Mesenchymal stem cell (in vitro differentiated cells and primary cell): ENCODE measurements at places on chromosomes 11 and 22.

DNA sequence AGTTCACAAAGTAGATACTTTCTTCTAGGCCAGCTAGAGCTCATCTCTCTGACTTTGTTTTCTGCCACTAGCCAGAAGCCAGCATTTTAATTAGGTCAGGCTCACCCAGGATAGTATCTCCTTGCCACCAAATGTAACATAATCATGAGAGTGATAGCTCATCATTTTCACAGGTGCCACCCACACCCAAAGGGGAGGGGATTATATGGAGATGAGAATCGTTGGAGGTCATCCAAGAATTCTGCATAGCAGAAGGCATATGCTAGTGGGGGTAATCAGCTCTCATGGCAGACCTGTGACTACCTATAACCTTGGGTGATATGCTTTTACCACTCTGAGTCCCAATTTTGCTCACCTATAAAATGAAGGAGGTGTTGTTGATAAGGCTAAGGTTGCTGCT, 523.0 kb downstream of the METTL15 start:
- no peaks in the 10 kb centered on the region for H3K4me1 ChIP-seq
- H3K36me3 ChIP-seq, result no peaks in the 10 kb centered on the region
- no peak overlapping the region for H3K4me3 ChIP-seq
- no peaks in the 10 kb centered on the region for H3K27me3 ChIP-seq
- no peak for DNase-seq

DNA sequence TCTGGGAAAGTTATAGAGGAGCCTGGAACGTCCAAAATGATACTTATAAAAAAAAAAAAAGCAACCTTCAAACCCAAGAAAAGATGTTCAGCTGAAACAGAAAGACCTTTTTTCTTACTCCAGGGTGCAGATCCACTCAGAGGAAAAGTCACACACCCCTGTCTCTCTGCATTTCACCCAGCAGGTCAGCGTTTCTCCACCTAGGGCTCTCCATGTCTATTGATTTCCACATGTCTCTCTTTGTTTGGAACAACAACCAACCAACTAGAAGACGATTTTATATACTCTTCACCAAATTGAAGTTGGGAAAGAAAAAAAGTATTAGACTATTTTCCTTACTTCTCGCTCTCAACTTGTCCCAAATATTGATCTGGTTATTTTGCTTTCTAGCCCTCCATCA, 42.2 kb upstream of the BLID start:
- peak overlapping the region; percentile 61 for H3K27ac ChIP-seq
- no peak for DNase-seq
- peaks cover 4% of the 10 kb centered on the region for H3K36me3 ChIP-seq
- no peaks in the 10 kb centered on the region for H3K27me3 ChIP-seq
- H3K4me3 ChIP-seq, result peak overlapping the region; percentile 68

- no peak overlapping the region for H3K27ac ChIP-seq
- peak overlapping the region; percentile 34 for H3K4me3 ChIP-seq
- H3K36me3 ChIP-seq, result no peaks in the 10 kb centered on the region
- H3K4me1 ChIP-seq, result peaks cover 14% of the 10 kb centered on the region
- no peak for DNase-seq
Observed at GRCh38 chr11:64342869-64343745, 3.1 kb downstream of the CCDC88B start.

GRCh38 chr11:91563176-91563575, 661.4 kb upstream of the FAT3 start:
- no peak for DNase-seq
- no peaks in the 10 kb centered on the region for H3K27me3 ChIP-seq
- no peaks in the 10 kb centered on the region for H3K4me1 ChIP-seq
- no peak overlapping the region for H3K27ac ChIP-seq
- H3K4me3 ChIP-seq, result no peak overlapping the region

DNA sequence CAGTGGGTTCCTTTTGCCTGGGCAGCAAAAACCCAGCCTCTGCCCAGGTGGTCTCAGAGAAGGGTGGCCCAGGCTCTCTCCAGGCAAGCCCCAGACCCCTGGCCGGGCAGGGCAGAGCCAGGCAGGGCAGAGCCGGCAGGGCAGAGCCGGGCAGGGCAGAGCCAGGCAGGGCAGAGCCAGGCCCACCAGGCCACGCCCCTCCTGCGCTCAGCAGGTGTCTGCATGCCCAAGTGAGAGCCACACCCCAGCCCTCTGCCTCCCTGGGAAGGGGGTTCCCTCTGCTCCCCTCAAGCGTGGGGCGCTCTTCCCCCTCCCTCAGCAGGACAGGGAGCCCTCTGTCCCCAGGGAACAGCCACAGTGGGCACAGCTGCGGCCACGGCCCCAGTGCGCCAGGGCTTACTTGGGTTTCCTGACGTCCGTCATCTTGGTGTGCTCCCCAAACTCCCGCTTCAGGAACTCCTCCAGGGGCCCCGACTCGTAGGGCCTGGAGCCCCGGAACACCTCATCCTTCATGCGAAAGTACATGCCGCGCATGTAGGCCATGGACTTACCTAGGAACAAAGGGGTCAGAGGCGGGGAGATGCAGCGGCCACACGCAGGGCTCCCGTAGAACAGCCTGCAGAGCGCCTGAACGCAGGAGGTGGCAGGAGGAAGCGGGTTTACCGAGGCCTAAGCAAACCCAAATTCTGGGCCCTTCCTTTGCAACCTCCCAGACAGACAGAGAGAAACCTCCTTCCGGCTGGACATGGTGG, 10.1 kb upstream of the BAIAP2L2 start:
- H3K27me3 ChIP-seq, result no peaks in the 10 kb centered on the region
- H3K36me3 ChIP-seq, result peaks cover 18% of the 10 kb centered on the region
- peak overlapping the region; percentile 16 for H3K4me3 ChIP-seq
- no peak overlapping the region for H3K27ac ChIP-seq
- H3K4me1 ChIP-seq, result peaks cover 18% of the 10 kb centered on the region

DNA sequence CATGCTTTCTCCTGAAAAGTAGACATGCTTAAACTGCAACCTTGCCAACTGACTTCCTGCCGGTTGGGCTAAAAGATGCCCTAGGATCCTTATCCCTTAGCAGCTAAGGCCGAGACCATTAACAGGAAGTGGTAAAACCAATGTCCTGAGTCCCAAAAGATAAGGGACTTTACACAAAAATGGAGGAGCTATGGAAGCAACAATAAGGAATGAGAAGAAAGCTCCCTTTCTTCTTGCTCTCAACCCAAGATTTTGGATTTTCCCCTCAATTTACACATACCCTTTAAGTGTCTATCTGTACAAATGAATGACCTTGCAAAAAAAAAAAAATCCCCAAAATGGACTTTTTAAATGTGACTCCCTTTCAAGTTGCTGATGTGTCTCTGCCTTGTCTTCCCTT, 11.1 kb downstream of the MRPL17 start:
- no peak overlapping the region for H3K4me3 ChIP-seq
- no peak for DNase-seq
- H3K4me1 ChIP-seq, result no peaks in the 10 kb centered on the region
- no peak overlapping the region for H3K27ac ChIP-seq
- no peaks in the 10 kb centered on the region for H3K27me3 ChIP-seq

- H3K4me3 ChIP-seq, result no peak overlapping the region
- no peaks in the 10 kb centered on the region for H3K27me3 ChIP-seq
- no peak overlapping the region for H3K27ac ChIP-seq
- no peaks in the 10 kb centered on the region for H3K4me1 ChIP-seq
Observed at GRCh38 chr22:41870786-41871185, 37.9 kb downstream of the SREBF2 start.

DNA sequence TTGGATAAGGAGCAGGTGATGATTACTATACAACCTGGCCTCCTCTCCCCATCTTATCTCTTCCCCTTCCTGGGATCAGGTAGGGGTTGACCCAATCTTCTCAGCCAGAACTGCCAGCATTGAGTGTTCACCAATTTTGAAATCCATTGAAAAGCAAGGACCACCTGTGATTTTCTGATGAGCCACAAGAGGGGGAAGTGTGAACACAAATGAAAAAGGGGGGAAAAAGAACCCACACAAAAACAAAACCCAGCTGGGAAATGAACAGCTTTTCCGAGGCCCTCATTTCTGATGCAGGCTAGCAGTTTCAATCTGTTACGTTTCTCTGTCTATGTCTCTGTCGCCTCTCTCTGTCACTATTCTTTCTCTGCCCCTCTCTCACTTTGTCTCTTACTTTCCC, 161.9 kb downstream of the INSC start:
- no peaks in the 10 kb centered on the region for H3K36me3 ChIP-seq
- H3K4me3 ChIP-seq, result no peak overlapping the region
- peaks cover 6% of the 10 kb centered on the region for H3K27me3 ChIP-seq

- peaks cover 19% of the 10 kb centered on the region for H3K4me1 ChIP-seq
- H3K36me3 ChIP-seq, result no peaks in the 10 kb centered on the region
- peak overlapping the region; percentile 31 for H3K27ac ChIP-seq
- H3K27me3 ChIP-seq, result peaks cover 4% of the 10 kb centered on the region
- DNase-seq, result no peak
- no peak overlapping the region for H3K4me3 ChIP-seq
Observed at GRCh38 chr11:120709808-120710207, 198.3 kb downstream of the GRIK4 start.

- no peaks in the 10 kb centered on the region for H3K4me1 ChIP-seq
- no peak overlapping the region for H3K27ac ChIP-seq
- DNase-seq, result no peak
- no peaks in the 10 kb centered on the region for H3K27me3 ChIP-seq
Observed at GRCh38 chr11:128194216-128194615, 393.1 kb downstream of the ETS1 start.

- peaks cover under 1% of the 10 kb centered on the region for H3K4me1 ChIP-seq
- no peak overlapping the region for H3K27ac ChIP-seq
- no peaks in the 10 kb centered on the region for H3K36me3 ChIP-seq
- no peak overlapping the region for H3K4me3 ChIP-seq
- DNase-seq, result no peak
Observed at GRCh38 chr11:34443136-34443535, 4.4 kb downstream of the CAT start.

DNA sequence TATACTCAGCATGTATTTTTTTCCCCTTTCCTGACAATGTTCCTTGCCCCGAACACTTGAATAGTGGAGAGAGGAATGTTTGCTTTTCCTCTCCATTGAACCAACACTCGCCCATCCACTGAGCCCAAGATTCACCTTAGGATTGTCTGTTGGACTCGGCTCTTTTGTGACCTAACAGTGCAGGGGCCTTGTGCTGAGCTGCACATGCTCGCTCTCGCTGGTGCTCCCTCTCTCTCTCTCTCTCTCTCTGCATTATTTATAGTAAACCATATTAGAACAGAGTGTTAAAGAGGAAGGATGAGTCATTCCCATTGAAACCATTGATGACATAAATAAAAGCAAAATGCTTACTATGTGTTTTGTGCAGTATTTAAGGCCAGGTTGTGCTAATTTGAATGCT, 20.7 kb downstream of the ZBTB16 start:
- peaks cover 61% of the 10 kb centered on the region for H3K27me3 ChIP-seq
- no peaks in the 10 kb centered on the region for H3K36me3 ChIP-seq
- peak; percentile 87 for DNase-seq
- no peak overlapping the region for H3K4me3 ChIP-seq
- no peak overlapping the region for H3K27ac ChIP-seq

- peaks cover 4% of the 10 kb centered on the region for H3K27me3 ChIP-seq
- DNase-seq, result no peak
- no peaks in the 10 kb centered on the region for H3K36me3 ChIP-seq
- H3K4me3 ChIP-seq, result no peak overlapping the region
Observed at GRCh38 chr11:105867742-105868141, 154.3 kb downstream of the MSANTD4 start.

DNA sequence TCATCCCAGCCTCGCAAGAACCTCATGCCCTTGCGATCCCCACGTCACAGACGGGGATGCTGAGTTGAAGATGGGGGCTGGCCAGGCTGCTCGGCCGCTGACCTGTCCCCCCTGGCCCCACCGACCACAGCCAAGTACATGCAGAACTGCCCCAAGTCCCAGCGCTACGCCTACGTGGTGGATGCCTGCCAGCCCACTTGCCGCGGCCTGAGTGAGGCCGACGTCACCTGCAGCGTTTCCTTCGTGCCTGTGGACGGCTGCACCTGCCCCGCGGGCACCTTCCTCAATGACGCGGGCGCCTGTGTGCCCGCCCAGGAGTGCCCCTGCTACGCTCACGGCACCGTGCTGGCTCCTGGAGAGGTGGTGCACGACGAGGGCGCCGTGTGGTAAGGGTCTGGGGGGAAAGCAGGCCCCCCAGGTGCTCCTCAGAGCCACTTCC, 10.0 kb downstream of the MUC5B start:
- DNase-seq, result no peak
- H3K4me1 ChIP-seq, result no peaks in the 10 kb centered on the region
- H3K4me3 ChIP-seq, result no peak overlapping the region
- H3K27ac ChIP-seq, result no peak overlapping the region
- no peaks in the 10 kb centered on the region for H3K36me3 ChIP-seq

- peaks cover 31% of the 10 kb centered on the region for H3K27me3 ChIP-seq
- H3K4me3 ChIP-seq, result no peak overlapping the region
- DNase-seq, result no peak
- H3K27ac ChIP-seq, result no peak overlapping the region
- H3K36me3 ChIP-seq, result no peaks in the 10 kb centered on the region
- H3K4me1 ChIP-seq, result no peaks in the 10 kb centered on the region
Observed at GRCh38 chr11:120747850-120748814, 236.6 kb downstream of the GRIK4 start.
